Germinal center (tissue), 1 donor: ENCODE measurements at places on chromosomes 4 and X.

DNA sequence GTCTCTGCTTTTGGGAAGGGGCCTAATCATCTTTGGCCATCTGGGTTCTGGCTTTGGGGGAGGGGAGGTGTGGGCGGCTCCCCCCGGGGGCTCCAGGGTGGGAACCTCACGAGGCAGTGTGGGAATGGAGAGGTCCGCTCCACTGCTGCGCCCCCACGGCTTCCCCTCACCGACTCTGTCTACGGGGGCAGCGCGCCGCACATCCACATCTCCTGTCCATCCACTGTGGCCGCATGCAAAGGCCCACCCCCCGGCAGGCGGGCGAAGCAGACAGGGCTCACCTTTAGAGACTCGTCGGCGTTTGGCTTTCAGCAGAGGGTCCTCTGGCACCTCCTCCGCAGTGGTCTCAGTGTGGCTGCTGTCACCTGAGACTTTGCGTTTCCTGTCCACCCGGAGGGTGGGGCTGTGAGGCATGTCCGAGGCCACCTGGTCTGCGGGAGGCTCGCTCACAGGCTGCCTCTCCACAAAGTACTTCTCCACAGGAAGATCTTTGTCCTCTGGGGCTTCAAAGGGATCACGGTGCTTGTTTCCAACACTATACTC is 33.6 kb downstream of the BCOR start:
- DNase-seq = no peak

DNA sequence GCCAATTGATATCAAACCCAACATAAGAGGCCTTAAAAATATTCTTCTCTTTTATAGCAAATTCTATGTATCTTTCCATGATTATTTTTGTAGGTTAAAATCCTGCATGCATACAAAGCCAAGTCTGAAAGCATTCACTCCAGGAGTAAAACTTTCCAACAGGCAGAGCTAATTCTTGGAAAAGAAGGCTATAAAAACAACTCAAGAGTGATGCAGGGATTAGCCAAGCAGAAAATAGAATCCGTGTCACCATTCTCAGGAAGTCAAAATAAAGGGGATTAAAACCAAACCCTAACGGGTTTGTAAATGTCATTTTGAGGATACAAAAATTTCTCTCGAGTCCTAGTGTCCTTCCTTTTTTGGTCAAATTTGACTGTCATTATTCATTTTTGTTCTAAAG is 412.4 kb downstream of the DMD start:
- DNase-seq = no peak

DNA sequence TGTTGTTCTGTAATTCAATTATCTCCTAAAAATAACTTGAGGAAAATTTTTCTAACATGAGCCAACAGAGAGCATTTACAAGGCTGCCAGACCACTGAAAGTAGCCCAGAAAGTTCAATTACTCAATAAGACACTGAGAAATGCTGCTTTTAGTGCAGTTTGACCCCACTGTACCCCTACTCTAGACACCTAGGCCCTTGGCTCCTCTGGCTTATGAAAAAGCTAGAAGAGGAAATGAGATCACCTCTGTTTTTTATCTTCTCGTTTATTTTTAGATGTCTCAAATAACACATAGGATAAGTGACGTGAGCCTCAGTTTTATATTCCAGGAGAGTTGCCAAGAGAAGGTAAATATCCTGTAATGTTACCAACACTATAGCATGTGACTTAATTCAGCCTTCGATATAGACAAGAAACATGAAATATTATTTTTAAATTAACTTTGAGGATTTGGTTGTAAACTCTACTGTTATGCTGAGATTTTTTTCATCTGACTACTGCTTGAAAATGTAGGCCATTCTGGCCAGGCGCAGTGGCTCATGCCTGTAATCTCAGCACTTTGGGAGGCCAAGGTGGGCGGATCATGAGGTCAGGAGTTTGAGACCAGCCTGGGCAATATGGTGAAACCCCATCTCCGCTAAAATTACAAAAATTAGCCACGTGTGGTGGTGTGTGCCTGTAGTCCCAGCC is 24.4 kb downstream of the TNIP3 start:
- DNase-seq = no peak

DNA sequence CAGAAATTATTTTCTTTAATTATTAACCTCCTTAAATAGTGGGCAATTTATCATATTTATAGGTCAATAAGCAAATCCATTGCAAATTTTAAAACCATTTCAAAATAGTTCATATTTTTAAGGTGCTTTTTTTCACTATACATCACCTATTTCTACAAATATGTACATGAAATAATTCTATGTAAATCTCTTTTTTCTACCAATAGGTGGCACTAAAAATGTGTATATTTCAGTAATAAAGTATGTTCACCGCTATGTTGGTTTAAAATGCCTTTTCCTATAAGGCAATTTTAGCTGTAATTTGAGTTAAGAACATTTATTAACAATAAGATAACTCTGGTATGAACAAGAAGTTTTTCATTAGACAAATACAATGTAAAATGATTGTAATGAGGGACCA is 672.2 kb downstream of the KCTD8 start:
- DNase-seq = no peak

- DNase-seq = no peak
These were observed 64.1 kb upstream of the GUCY1A1 start for GRCh38 chr4:155602351-155603140.

- no peak for DNase-seq
These were observed 49.2 kb downstream of the GPC4 start for GRCh38 chrX:133365871-133366611.

- DNase-seq = no peak
These were observed 18.8 kb downstream of the DOK7 start for GRCh38 chr4:3481783-3482393.

DNA sequence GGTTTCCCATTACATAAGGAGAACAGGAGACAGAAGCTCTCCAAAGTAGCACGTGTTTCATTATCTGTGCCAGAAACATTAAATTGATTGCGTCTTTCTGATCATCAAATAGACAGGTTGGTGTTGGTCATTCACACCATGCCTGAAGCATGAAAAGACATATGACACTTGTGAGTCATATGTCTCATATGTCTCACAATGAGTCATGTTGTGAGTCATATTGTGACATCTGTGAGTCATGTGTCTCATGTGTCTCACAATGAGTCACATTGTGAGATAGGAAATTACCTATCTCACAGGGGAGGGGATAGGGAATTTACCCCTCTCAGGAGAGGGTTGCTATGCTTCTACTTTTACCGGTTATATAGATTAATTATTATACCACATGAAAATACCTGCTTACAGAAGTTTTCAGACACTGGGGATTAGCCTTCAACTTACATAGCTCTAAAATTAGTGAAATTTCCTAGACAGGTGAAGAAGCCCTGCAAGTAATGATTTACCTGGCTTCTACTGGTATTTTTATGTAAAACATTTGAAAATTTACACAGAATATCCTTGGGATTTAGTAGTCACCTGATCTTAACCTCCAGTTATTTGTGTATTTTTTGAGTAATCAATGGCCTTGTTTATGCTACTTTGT is 80.8 kb downstream of the NPFFR2 start:
- DNase-seq = no peak

DNA sequence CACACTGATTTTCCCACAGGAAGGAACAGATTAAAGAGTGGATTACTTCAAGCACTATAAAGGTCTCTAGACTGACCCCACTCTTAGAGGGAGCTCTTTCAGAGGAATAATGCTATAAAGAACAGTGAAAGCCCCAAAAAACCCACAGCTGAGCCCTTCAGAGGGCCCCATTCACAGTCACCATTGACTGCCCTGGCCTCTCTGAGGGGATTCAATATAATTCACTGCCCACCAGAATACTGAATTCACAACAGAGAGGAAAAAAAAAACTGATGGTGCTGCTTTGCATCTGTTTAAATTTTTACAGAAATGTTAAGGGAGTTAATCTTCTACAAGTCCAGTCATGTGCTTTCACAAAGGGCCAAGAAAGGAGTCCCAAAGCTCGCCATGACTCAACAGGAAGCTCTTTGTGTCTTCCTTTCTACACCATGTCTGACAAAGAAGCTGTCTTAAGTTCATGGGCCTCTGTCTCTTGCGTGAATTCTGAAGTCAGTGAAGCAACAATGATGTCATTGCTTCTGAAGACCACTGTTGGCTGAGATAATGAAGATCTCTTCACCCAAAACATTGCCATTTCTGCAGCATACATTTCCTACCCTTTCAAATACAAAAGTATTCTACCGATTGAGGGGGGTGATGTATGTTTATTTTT is 174.9 kb downstream of the ADAMTS3 start:
- no peak for DNase-seq

GRCh38 chr4:28238876-28239275 is 1378.2 kb downstream of the STIM2 start:
- DNase-seq = no peak

- DNase-seq = no peak
These were observed 98.0 kb upstream of the MAP9 start for GRCh38 chr4:155474758-155475157.

DNA sequence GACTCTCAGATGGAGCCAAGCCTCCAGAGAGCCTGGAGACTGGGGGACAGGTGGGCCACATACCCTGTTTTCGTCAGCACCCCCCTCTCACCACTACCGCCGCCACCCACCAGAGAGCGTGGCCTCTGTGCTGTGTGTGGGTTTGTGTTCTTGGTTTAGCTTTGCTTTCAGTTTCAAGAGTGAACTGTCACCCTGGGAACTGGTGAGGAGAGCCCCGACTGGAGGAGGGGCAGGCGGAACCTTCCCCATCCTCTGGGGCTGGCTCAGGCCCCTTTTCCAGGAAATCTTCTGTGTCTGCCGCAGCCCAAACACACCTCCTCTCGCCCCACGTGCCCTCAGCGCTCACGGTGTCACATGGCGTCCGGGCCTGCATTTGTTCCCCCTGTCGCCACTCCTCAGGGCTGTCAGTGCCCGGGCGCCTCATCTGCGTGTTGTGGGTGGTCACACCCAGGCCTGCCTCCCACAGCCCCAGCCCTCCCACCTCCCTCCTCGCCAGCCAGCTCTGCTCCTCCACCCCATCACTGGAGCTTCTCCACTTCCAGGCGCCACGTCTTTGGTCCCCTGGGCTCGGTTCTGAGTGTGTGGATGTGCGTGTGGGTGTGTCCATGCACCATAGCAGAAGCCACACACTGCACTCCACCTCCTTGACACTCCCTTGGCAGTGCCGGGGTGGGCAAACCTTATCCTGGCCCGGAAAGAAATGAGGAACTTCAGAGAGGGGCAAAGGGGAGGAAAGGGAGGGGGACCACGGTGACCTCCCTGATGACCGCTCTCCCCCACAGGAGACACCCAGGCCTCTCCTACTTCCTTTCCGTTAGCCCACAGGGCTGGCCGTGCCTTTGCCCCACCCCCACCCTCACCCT is 27.8 kb downstream of the ELF4 start:
- DNase-seq = peak; percentile 68

DNA sequence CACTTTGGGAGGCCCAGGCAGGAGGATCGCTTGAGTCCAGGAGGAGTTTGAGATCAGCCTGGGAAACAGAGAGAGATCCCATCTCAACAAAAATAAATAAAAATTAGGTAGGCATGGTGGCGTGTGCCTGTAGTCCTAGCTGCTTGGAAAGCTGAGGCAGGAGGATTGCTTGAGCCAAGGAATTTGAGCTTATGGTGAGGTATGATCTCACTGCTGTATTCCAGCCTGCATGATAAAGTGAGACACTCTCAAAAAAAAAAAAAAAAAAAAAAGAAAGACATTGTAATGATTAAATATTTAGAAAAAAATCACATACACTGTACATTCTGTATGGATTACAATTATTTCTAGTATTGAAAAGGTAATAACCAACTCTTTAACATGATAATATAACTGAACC is 87.1 kb downstream of the SLIT2 start:
- DNase-seq = no peak

DNA sequence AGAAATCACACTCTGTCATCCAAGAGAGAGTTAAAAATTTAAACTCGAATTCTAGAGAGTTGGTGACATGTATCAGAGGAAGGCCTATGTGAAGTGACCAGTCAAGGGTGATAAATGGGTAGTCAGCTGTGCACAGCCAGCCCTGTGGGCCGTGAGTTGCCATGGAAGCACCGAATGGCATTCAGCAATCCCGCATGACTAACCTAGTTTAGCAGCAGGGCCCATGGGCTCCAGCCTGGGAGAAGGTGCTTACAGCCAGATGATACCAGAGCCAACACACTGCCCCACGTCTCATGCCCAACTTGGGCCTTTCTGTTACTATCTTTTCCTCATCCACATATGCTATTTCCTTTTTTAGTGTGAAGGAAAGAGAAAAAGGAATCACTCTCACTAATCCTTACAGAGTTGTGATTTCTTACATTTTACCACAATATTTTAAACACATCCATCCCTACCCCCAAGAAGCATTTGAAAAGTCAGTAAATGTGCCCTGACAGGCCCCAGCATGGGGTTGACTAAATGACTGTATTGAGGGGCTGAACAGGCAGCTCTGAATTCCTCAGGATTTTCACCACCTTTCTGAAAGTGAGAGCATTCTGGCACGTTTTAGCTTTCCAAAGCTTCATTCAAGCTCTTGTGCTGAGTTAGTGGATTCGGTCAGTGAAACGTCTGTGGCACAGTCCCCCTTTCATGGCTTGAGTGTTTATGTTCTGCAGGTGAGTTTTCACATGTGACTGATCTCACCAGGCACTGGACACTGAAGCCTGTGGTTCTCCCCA is 104.2 kb downstream of the AFF1 start:
- no peak for DNase-seq

GRCh38 chr4:159363361-159363760 is 260.5 kb downstream of the RAPGEF2 start:
- DNase-seq = no peak

DNA sequence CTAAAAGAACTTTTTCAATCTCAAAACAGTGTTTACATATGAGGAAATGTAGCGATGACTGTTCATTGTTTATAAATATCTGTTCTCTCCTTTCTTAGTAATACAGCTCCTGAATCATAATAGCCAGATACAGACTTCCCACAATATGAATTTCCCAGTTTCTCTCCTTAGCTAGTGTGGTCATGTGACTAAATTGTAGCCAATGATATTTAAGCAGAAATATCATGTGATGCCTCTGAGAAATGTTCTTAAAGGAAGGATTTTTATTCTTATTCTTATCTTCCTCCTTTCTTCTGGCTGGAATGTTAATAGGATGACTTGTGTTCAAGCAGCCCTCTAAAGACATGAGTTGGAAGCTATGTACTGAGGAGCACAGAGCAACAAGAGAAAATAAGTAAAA is 383.7 kb upstream of the ATOH1 start:
- no peak for DNase-seq

GRCh38 chr4:99061048-99061700 is 27.4 kb downstream of the ADH5 start:
- DNase-seq = no peak

GRCh38 chr4:58734030-58734674 is 1624.0 kb upstream of the IGFBP7 start:
- no peak for DNase-seq

DNA sequence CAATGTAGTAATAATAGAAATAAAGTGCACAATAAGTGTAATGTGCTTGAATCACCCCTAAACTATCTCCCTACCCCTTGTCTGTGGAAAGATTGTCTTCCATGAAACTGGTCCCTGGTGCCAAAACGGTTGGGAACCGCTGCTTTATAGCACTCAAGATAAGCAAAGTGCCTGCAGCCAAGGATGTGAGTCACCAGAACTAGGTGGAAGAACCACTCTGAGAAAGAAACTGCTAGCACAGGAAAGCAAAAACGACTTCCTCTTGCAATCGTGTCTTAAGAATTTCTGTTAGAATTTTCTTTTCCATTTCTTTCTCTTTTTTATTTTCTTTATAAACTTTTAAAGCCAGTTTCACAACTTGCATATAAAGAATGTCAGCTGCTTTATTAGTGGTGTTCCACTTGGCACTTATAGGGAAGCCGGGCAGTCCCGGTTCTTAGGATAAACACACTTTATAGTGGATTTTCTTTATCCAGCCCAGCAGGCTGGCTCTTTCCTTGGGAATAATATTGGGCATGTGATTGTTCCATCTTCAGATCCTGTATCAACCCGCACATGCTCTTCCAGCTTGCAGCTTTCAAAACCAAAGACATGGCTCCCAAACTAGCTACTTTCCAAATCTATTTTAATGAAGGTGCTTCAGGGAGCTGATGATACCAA is 32.3 kb upstream of the CXCL8 start:
- no peak for DNase-seq
